ENCODE measurements at places on chromosomes 3 and 15.

DNA sequence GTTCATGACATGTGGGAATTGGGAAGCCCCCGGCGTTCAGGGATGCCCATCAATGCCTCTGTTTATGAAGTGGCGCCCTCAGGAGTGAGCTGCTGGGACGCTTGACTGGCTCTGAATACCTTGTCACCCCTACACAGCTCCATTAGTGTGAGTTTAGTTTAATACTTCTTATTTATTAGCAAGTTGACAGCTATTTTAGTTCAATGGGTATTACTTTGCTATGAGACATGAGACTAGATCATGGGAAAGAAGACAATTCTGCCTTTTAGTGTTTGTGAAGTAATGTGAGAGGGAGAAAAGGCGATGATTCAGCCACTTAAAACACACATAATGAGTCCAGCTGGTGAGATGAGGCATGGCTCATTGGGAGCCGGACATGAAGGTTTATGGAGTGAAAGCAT lies 678.5 kb downstream of the NR2F2 start:
- no peak for DNase-seq

- no peak for DNase-seq
These were observed 8.5 kb downstream of the SEMA4B start for GRCh38 chr15:90209591-90209990.

DNA sequence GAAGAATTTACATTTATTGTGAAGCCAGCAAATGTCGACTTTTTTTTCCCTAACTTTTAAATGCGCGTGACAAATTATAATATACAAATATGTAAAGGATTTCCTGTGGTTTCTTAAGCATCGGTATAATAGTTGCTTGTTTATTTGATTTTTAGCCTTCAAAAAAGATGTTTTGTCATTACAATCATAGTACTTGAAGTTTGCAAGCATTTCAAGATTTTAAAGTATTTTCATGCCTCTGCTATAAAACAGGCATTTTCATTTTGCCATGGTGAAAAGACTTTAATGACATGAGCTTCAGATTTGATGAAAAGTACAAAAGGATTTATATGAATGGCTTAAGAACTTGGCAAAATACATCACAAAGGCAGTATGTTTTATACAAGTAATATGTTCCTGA lies 9.4 kb upstream of the P2RY12 start:
- DNase-seq = no peak

GRCh38 chr15:62644889-62645742 lies 397.4 kb upstream of the TPM1 start:
- DNase-seq = no peak

GRCh38 chr15:58985443-58985842 lies 2.0 kb upstream of the RNF111 start:
- no peak for DNase-seq

GRCh38 chr15:55681631-55682030 lies 61.3 kb downstream of the PRTG start:
- DNase-seq = no peak

GRCh38 chr3:184218814-184219213 lies 10.6 kb upstream of the VWA5B2 start:
- DNase-seq = no peak

- no peak for DNase-seq
These were observed 15.1 kb downstream of the LINGO1 start for GRCh38 chr15:77617476-77618230.

DNA sequence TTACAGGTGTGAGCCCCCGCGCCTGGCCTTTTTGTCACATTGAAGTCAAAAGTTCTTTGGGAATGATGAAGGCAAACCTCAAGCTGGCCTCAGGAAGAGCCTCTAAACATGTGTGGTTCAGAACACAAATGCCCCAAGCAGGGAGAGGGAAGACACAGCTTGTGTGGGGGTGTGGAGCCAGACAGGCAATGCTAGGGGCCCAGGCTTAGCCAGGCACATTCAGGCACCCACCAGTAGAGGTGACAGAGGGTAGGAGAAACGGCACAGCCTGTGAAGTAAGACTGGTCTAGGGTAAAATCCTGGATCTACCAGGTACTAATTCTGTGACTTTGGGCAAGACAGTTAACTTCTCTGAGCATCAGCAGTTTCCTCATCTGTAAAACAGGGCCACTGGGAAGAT lies 3.5 kb downstream of the HDC start:
- no peak for DNase-seq

GRCh38 chr3:30258426-30259392 lies 347.7 kb upstream of the TGFBR2 start:
- DNase-seq = no peak

GRCh38 chr3:30421266-30421665 lies 185.1 kb upstream of the TGFBR2 start:
- no peak for DNase-seq

- DNase-seq = no peak
These were observed 57.7 kb downstream of the IQSEC1 start for GRCh38 chr3:13015286-13016082.

DNA sequence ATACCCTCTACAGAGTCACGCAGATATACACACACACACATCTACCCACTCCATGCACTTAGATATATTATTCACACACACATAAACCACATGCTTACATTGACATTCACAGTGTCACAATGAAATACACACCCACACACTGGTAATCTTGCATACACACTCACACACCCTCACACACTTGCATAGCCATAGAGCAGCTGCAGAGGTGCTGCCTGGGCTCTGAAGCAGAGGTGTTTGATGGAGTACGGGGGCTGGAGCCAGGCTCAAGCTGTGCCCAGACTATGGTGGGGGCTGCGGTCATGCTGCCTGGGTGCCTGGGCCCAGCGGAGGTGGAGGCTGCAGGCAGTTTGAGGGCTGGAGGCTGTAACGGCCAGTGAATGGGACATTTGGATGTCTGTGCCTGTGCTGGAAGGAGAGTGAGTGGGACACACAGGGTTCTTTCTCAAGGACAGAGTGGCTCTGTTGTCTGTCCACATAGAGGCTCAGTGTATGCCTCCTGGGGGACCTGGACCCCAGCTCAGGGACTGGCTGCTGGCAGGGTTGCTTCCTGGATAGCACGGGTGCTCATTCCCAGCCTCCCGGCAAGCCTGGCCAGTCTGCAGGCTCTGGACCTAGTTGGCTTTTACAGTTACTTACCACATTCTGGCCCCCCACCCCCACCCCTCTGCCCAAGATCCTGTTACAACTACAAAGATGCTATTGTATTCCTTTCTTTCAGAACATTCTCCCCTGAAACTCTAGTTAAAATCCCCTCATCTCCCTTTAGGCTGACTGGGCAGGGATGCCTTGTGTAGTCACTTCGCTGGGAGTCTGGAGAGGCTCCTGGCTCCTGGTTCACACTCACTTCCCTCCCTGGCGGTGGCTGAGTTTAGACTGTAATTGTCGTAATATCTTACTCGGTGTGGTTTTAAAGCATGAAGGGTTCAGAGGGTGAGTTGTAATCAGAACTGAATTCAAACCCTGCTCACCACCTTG lies 12.5 kb downstream of the GASK1A start:
- DNase-seq = peak; percentile 55

GRCh38 chr3:159804726-159805410 lies 183.8 kb upstream of the IL12A start:
- peak; percentile 28 for DNase-seq

- no peak for DNase-seq
These were observed 187.4 kb downstream of the MECOM start for GRCh38 chr3:169475978-169476698.

GRCh38 chr3:108329947-108330346 lies 33.6 kb downstream of the HHLA2 start:
- DNase-seq = no peak

- no peak for DNase-seq
These were observed 104.9 kb upstream of the MYZAP start for GRCh38 chr15:57486833-57487232.

GRCh38 chr15:62684123-62684808 lies 358.3 kb upstream of the TPM1 start:
- no peak for DNase-seq

- no peak for DNase-seq
These were observed 44.4 kb upstream of the SSR3 start for GRCh38 chr3:156599089-156599874.

DNA sequence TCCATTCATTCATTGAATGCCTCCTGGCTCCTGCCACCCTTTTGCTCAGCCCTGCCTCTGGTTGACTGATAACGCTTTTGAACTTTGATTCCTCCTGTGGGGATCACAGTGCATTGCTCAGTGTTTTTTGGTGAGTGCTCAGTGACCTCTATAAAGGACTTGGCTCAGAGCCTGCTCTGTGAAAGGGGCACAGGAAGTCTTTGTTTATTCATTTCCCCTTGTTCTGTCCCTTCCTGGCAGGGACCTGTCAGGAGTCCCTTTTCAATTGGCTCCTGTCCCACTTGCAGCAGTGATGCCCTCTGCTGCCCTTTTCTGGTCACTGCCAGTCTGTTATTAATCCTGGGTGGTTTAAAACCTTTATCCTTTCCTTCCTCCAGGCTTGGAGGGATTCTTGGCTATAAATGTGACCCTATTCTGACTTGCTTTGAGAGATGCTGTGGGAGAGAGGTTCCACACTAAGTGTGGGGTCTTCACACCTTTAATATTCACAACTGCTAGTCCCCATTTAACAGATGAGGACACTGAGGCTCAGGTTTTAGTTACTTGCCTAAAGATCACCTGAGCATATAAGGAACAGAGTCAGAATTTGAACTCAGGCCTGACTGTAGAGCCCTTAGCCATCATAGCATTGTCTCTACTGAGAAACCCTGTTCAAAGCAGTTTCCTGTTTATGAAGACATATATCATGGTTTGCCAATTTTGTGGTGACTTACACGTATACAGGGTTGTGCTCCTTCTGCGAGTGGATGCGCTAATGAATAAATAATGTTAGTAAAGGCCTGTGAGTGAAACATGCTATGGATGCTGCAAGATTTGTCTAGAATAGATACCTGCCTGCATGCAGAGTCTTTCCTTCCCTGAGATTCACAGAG lies 23.2 kb upstream of the TATDN2 start:
- peak; percentile 3 for DNase-seq

DNA sequence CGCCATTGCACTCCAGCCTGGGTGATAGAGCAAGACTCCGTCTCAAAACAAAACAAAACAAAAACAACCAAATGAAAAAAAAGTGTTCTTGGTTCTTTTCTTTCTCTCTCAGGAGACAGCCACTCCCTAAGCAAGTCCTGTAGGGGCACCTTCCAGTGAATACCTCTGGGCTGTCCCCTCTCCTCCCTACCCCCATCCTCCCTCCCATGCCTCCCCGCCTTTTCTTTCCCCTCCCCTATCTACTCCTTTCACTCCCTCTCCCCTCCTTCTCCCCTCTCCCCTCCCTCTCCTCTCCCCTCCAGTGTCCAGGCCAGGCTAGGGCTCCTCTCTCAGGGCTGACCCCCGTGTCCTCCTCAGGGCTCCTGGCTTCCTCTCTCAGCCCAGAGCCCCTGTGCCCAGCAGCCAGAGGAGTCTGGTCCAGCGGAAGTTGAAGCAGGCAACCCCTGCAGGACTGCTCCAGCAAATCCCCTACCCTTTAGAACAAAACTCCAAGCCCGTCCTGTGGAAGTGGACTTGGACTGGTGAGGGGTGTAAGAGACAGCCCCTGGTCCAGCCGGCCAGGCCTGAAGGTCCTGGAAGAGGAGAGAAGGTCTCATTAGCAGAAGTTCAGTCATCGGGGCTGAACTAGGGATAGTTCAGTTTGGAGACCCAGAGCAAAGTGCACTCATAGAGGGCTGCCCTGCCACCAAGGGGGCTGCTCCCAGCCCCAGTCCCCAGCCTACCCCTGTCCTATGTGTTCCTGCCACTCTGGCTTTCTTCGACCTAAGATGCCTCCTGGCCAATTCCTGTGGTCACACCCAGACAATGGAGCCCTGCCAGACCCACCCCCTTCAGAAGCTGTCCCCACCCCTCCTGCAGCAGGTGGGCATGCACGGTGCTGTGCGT lies 79.8 kb upstream of the IQSEC1 start:
- DNase-seq = no peak

- DNase-seq = no peak
These were observed 215.4 kb downstream of the SNRPN start for GRCh38 chr15:25170113-25170731.

DNA sequence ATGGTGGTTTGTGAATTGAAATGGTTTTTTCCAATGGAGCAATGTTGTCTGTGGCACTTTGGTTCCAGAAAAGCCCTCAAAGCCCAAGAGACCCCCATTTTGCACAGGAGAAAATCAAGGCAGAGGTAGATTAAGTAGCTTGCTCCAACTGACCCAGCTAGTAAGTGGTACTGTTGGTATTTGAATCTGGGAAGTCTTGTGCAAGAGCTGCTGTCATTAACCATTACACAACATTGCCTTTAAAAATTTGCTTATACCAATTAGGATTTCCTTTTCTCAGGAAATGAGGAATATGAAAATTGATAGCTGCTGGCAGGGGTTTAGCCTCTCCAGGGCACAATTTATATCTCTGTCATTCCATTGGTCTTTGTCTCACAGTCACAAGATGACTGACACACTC lies 102.4 kb upstream of the UBE3A start:
- DNase-seq = no peak

DNA sequence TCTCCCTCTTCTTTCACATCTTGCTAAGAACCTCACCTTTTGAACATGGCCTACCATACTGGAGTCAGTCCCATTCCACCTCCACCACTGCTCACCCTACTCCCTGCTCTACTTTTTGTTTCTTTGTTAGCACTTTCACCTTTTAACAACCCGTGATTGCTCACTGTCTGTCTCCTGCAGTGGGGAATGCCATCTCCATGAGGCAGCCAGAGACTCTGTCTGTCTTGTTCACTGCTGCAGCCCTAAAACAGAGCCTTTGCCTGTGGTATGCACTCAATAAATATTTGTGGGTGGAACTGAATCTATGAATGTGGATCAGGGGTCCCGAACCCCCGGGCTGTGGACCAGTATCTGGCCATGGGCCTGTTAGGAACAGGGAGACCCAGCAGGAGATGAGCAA lies 16.5 kb upstream of the TLE3 start:
- DNase-seq = no peak

GRCh38 chr15:34079904-34080303 lies 21.8 kb downstream of the EMC7 start:
- no peak for DNase-seq

- no peak for DNase-seq
These were observed 28.9 kb downstream of the SETMAR start for GRCh38 chr3:4332111-4332510.

- peak; percentile 29 for DNase-seq
These were observed 237.4 kb upstream of the UMPS start for GRCh38 chr3:124492824-124493223.

DNA sequence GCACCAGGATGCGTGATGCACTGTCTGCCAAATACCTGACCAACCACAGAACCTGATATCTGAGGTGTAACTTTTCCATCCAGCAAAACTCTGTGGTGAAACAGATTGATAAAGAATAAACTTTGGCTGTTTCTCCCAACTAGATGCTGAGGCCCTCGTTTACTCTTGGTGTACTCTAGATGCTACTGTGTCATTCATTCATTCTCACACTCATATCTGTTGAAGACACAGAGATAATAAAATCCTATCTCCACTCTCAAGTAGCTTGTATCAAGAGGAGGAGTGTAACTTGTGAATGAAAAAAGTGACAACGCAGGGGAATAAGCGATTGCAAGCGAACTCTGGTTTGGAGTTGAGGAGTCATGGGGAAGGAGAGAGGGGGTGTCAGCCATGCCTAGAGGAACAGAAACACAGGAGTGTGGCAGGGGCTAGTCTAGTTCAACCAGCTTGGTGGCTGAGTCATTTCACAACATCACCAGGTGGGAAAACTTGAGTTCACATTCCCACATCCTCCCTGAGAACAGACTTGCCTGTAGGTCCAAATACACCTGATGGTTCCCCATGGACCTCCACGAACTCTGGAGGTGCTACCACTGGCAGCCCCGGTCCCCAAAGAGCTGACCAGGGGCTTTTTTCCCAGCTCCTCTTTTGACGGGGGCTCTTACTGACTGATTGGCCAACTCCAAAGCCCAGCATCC lies 73.3 kb upstream of the SNRK start:
- DNase-seq = no peak
